ENCODE measurements at places on chromosomes 3 and 15.

DNA sequence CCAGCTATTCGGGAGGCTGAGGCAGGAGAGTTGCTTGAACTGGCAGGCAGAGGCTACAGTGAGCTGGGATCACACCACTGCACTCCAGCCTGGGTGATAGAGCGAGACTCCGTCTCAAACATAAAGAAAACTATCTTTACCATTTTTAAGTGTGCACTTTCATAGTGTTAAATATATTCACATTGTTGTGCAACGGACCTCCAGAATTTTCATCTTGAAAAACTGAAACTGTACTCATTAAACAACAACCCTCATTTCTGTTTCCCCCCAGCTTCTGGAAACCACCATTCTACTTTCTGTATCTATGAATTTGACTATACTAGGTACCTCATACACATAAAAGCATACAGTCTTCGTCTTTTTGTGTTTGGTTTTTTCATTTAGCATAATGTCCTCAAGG is 375.1 kb downstream of the SHQ1 start:
- no peak for DNase-seq

GRCh38 chr3:177451864-177452830 is 254.9 kb upstream of the TBL1XR1 start:
- DNase-seq, result peak; percentile 73

DNA sequence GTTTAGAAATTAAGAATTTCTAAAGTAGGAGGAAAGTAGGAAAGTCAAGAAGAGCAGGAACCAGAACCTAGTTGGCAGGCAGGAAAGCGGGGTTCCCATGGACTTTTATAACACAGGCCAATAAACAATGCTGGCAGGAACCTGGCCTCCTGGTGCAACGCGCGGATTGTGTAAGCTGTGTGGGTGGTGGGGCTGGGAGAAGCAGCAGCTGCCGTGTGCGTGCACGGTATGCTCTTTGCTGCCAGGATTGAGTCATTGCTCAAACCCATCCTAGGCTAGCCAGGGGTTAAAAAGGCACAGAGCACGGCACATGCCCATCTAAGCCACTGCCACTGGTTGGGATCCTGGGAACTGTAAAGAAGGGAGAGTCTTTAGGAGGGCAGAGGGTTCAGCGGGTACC is 209.9 kb upstream of the RGMA start:
- no peak for DNase-seq

GRCh38 chr3:72848703-72849081 is 447 bp upstream of the SHQ1 start:
- no peak for DNase-seq

GRCh38 chr3:20905210-20905805 is 719.3 kb upstream of the SGO1 start:
- DNase-seq, result no peak

GRCh38 chr3:171525437-171525836 is 65.2 kb upstream of the TNIK start:
- no peak for DNase-seq

DNA sequence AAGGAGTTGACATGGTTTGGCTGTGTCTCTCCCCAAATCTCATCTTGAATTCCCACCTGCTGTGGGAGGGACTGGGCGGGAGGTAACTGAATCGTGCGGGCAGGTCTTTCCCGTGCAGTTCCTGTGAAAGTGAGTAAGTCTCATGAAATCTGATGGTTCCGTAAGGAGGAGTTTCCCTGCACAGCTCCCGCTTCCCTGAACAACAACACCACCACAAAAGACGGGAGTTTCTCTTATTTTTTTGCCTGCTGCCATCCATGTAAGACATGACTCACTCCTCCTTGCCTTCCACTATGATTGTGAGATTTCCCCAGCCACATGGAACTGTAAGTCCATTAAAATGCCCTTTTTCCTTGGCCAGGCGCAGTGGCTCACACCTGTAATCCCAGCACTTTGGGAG is 22.7 kb downstream of the XXYLT1 start:
- DNase-seq, result no peak

- no peak for DNase-seq
Measured at GRCh38 chr3:197847866-197848401, 56.9 kb downstream of the LRCH3 start.

- peak; percentile 46 for DNase-seq
Measured at GRCh38 chr3:197380786-197381185, 82.4 kb upstream of the DLG1 start.

GRCh38 chr3:25820366-25820765 is 30.5 kb downstream of the OXSM start:
- DNase-seq, result peak; percentile 50

DNA sequence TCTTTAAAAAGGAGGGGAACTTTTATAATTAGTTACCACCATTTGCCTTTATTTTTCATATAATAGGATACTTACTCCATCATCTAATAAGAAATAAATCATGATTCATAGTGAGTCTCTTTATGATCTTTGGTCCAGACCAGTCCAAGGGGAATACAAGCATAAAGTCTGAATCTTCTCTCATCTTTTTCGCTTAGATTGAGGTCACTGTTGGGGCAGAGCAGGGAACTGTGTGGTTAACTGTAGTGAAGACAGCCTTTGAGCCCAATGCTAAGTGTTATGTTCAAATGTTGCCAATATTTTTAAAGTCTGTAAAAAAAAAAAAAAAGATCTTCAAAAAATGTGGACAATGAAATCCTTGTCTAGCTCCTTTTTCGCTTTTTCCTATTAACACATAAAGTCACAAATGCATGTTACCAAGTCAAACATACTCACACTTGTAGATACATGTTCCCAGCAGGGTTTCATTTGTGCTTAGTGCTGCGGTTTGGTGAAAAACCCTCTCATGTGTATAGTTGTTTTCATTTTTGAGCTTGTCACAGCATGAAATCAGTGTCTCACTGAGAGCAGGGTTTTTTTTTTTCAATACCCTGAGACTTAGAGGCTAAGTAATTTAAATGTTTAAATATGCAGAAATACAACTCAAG is 72.1 kb downstream of the EPHA3 start:
- peak; percentile 66 for DNase-seq
